Jurkat, Clone E6-1 (cell line): ENCODE measurements at places on chromosomes 11 and 22.

DNA sequence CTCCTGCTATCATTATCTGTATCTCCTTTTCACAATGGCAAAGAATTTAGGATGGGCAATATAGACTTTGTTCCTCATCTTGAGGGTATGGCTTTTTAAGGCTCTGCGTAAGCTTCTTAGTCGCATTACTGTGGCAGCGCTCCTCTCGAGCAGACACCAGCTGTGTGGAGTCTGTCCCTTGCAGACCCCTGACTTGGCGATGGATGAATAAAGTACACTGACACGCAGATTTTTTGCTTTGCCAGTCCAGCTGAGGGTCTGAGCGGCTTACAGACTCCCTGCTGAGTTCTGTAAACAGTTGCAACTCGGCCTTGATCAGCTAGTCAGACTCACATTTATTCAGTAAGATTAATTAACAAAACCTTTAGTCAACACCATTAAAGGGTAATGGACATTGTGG lies 390.0 kb upstream of the CNTN5 start:
- no peak for DNase-seq

GRCh38 chr11:117538263-117539135 lies 210.8 kb downstream of the CEP164 start:
- DNase-seq, result no peak

DNA sequence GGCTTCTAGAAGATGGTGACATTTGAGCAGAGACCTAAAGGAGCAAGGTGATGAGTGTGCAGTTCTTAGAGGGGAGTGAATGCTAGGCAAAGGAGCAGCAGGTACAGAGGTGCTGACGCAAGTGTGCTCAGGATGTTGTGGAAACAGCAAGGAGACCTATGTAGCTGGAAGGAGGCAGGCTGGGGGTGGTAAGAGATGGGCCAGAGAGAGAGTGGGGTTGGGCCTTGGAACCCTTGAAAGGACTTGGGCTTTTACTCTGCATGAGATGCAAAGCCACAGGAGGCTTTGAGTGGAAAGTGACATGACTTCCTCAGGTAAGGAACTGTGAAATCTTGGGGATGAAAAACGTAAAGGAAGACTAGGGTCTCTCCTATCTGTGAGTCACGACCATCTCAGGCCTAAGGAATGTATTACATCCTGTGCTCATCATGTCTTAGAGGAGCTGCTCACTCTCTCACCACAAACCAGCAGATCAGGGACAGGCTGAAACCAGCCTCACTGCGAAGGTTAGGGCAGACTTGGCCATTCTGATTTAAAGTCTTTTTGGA lies 65.4 kb downstream of the MICAL2 start:
- DNase-seq, result no peak

GRCh38 chr22:18954990-18955571 lies 19.0 kb upstream of the PRODH start:
- no peak for DNase-seq

DNA sequence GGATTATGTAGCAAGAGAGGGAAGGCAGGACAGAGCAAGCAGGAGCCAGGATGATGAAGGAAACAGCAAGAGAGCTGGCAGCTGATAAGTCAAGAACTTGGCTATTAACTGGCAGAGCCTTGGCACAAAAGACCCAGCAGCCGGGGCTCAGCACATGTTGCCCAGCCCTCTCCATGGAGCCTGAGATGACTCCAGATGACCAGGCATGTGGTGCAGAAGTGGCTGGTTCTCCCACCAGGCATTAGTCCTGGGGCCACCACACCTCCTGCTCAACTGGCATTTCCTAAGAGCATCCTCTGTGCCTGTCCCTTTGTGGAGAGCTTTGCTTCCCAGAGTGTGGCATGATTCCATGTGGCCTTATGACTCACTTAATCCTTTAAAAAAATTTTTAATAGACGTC lies 522.6 kb downstream of the MN1 start:
- DNase-seq, result no peak

- no peak for DNase-seq
Observed at GRCh38 chr11:112961751-112962578, 745 bp downstream of the NCAM1 start.

DNA sequence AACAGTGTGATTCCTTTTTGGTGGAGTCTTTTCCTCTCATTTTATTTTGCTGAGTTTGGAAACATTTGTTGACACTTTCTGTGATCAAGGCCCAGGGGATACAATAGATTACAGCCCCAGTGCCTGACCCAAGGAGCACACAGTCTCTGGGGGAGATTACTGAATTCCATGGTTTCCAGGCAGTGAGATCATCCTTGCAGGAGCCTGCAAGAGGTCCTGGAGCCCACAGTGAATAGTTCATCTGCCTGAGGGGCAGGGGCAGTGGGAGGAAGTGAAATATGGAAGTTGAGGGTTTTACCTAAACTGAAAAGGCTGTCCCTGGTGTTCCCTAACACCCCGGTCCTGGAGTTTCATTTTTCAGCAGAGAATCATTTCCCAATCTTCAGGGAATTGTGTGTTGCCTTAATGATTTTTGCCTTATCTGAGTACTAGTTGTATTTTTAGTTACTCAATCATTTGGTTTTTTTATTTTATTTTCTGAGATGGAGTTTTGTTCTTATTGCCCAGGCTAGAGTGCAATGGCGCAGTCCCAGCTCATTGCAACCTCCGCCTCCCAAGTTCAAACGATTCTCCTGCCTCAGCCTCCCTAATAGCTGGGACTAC lies 7.7 kb downstream of the CCS start:
- no peak for DNase-seq

- no peak for DNase-seq
Observed at GRCh38 chr22:43433451-43434274, 21.8 kb downstream of the MPPED1 start.

GRCh38 chr11:72781313-72782080 lies 12.3 kb downstream of the STARD10 start:
- DNase-seq, result no peak

DNA sequence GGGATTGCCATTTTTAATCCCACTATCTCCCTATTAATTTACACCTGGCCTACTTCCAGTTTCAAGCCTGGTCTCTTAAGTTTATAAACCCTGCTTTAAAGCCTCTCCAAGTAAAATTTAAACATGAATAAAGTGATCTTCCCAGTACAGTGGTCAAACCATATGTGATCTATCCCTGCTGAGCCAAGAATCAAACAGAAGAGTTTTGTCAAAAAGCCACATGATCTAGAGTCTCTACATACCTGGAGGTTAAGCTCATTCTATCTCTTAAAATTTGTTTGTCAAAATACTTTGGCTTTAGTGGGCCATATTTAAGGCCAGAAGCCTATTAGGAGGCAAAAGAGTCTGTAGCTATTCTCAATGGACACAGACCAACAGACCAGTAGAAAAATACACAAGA lies 42.9 kb upstream of the DDI1 start:
- no peak for DNase-seq

GRCh38 chr11:73173755-73174494 lies 31.8 kb upstream of the FCHSD2 start:
- no peak for DNase-seq

- DNase-seq, result no peak
Observed at GRCh38 chr11:26651916-26652315, 69.9 kb downstream of the SLC5A12 start.

DNA sequence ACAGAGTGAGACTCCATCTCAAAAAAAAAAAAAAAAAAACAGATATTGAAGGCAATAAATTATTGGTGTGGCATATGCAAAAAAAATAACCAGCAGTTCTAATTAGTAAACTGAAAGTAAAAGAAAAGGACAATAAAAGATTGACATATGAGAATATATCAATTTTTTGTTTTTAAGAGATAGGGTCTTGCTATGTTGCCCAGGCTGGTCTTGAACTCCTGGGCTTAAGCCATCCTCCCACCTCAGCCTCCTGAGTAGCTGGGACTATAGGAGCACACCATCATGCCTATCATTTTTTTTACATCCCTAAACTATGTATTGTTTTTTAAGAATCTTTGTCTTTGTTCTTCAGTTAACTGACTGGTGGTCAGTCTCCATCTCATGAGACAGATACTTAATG lies 31.5 kb downstream of the PACSIN2 start:
- no peak for DNase-seq

GRCh38 chr22:37370306-37370979 lies 56.8 kb downstream of the ELFN2 start:
- no peak for DNase-seq

DNA sequence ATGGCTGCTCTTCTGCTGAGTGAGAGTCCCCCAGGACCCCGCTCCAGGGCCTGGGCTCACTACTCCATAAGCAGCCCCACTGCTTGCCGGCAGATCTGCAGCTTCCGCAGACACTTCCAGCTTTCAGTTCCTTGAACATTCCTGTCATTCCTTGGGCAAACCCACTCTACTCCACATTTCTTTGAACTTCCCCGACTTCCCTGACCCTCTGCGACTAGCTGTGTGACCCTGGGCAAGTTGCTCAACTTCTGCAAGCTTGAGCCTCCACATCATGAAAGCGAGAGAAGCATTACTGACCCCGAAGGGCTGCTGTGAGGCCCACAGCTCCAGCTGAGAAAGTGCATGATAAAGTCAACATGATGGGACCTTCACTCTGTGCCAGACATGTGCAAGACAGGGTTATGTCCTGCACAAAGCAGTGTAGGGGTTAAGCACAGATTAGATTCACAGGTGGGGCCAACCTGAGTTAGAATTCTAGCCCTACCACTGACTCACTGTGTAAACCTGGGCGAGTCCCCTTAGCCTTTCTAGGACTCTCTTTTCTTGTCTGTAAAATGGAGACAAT lies 51.8 kb downstream of the THAP12 start:
- DNase-seq, result no peak

GRCh38 chr22:42697542-42698013 lies 23.1 kb downstream of the A4GALT start:
- no peak for DNase-seq

DNA sequence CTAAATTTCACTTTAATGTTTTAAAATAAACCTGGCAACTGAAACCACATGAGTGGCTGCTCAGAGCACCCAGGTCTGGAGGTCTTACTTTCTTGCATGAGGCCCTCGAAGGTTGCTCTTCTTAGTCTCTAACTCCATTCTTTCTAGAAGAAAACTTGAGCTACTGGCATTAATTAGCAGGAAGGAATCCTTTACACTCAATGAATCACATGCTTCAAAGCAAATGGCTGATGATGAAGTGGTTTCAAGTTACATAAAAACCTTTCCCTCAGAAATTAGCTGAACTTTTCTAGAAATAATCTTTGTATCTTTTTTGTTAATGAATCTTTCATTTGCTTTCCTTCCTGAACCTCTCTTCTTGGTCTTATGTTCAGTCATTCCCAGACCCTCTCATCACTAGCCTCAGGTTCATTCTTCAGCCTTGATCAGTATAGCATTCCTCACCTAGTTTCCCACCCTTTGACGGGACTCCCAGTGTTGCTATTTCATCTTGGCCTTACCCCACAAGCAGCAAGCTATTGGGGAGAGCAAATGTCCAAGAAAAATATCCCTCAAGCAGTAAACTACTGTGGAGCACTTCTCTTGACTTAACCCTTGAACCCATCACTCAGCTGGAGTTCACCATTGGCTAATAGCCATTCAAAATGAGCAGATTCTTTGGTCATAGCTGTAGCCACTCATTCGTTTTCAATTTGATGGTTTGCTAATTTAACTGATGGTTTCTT lies 75.1 kb downstream of the INSC start:
- no peak for DNase-seq

- no peak for DNase-seq
Observed at GRCh38 chr11:128453444-128454336, 133.7 kb downstream of the ETS1 start.

GRCh38 chr11:32884770-32885384 lies 7.7 kb upstream of the QSER1 start:
- DNase-seq, result peak; percentile 23

DNA sequence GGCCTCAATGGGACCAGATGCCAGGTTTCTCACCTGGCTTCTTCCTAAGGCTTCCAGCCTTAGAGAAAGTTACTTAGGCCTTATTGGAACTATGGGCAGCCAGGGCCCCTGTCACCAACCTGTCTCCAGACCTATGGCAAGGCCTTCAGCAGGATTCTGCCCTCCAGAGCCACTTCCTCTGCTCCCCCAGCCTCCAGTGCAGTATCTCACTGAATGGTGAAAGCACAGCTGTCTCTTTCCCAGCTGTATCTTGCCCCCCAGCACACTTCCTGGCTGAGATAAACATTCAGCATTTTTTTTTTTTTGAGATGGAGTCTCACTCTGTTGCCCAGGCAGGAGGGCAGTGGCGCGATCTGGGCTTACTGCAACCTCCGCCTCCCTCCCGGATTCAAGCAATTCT lies 1.5 kb downstream of the SLC2A11 start:
- no peak for DNase-seq

- no peak for DNase-seq
Observed at GRCh38 chr11:129375751-129376657, at the start of gene BARX2. Gene BARX2 (plus strand): TSS chr11:129375848. CDS start chr11:129376036, 188 bp downstream.

DNA sequence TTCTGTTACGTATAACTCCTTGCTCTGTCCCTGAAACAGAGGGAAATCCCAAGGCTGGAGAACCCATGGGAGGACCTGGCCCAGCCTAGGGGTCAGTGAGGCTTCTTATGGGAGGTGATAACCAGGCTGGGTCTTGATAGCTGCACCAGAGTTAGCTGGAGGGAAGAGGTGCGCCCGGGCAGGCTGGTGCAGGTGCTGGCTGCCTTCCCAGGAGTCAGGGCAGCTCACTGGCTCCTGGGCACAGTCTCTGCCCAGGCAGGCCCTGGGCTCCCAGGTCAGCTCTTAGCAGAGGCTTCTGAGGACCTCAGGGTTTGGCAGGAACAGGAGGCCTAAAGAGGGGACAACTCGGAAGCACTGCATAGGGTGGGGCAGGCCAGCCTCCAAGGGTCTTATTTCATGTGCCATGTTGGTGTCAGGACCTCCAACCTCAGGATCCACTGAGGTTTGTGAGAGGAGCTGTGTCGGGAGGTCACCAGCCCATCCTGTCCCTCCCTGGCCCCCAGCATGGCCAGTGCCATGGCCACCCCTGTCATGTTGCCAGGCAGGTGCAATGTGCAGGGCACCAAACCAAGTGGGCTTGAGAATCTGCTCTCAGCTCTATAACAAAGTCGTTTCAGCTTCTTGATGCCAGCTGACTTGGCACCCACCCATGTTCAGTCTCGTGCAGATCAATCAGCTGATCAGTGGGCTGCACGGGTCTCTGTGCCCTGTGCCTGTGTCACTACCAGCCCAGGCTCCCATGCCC lies 20.5 kb upstream of the CELSR1 start:
- no peak for DNase-seq

DNA sequence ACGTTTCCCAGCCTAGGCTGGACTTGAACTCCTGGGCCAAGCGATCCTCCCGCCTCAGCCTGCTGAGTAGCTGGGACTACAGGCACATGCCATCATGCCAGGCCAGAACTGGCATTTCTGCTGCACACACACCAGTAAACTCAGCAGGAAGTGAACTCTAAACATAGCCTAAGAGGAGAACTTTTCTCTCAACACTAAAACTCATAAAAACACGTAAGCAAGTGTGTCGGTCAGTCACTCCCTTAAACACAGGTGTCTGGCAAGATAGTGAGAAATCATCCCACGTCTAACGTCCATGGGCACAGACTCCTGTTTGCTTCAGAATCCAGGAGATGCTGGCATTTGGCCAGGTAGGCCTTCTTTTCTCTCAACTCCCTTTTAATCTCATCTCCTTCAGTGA lies 104.8 kb downstream of the RPL27A start:
- DNase-seq, result no peak

DNA sequence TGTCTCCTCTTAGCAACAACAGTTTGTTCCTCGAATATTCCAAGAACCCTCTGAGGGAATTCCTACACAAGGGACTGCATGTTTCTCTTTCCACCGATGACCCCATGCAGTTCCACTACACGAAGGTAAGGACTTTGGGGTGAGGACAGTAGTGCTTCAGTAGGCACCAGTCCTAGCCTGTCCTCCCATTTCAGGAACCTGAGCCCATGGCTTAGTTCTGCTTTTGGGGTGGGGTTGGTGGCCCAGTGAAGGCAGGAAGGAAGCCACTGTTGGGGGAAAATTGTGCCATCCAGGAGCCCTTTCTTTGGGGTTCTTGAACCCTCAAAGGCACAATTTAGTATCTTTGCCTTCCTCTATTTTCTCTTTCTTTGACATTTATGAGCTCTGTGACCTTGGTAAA lies 38.2 kb downstream of the RNF141 start:
- no peak for DNase-seq
